ENCODE measurements at places on chromosomes 3 and 15.

DNA sequence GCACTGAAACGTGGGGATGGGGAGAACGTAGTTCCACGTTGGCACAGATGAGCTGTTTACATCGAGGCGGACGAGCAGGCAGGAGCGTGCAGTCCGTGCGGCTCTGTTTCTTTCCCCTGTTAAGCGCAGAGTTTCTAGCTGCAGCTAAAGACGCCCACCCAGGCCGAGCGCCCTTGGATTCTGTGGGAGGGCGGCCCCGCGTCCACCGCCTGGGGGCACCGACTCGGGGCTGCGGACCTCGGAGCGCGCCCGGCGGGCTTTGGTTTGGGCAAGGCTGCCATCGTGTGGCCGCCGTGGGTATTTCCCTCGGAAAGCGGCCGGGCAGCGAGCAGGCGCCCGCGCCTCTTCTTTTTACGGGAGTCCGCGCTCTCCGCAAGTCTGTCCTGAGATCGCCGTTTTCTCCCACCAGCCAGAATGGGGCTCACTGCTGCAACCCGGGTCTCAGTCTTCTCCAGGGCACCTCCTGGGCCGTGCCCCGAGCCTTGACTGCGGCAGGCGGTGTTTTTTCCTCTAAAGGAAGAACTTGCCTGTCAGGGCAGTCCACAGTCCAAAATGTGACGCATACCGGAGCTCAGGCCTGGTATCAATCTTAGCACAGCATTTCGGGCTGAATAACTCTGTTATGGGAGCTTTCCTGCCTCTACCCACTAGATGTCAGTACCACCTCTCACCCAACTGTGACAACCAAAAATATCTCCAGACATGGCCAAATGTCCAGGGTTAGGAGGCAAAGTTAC lies 219.9 kb upstream of the IGF1R start:
- DNase-seq = no peak

GRCh38 chr15:70583006-70583405 lies 180.4 kb downstream of the UACA start:
- no peak for DNase-seq

GRCh38 chr3:182597621-182598041 lies 195.7 kb upstream of the ATP11B start:
- DNase-seq = no peak

GRCh38 chr3:180252683-180253082 lies 215.9 kb upstream of the PEX5L start:
- peak; percentile 73 for DNase-seq

DNA sequence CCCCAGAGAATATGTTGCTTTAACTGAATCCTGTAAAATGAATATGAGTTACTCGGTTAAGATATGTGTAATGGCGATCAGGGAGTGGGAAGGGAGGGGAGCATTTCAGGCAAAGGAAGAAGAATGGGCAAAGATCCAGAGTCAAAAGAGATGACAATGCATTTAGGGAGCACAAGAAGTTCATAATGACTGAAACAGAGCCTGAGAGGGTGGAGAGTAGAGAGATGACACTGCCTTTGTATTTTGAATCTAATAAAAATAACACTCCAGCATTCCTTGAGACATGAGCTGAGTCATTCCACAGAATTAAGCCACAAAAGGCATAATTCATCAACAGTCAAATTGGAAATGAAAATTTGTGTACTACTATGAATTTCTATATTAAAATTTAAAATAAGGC lies 105.3 kb upstream of the PEX5L start:
- DNase-seq = no peak

- DNase-seq = no peak
Measured at GRCh38 chr3:48747706-48748105, 30.7 kb upstream of the IP6K2 start.

GRCh38 chr3:31948280-31948679 lies 32.8 kb downstream of the OSBPL10 start:
- DNase-seq = no peak

GRCh38 chr3:46984591-46985459 lies 5.4 kb downstream of the NBEAL2 start:
- DNase-seq = no peak

DNA sequence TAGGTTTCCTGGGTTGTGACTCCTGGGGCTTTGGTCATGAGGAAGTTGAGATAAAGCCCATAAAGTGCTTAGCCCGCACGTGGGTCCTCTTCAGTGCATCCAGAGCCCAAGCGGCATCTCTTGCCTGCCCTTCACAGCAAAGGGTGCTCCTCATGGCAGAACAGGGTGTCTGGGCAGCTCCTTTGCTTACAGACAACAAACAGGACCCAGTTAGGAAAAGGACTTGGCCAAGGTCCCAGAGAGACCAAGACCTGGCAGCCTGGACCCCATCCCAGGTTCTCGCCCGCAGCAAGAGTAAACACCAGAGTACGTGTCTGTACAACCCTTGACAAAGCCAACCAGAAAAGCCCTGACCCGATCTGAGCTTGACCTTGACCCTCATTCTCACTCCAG lies 27.0 kb downstream of the ALS2CL start:
- no peak for DNase-seq

DNA sequence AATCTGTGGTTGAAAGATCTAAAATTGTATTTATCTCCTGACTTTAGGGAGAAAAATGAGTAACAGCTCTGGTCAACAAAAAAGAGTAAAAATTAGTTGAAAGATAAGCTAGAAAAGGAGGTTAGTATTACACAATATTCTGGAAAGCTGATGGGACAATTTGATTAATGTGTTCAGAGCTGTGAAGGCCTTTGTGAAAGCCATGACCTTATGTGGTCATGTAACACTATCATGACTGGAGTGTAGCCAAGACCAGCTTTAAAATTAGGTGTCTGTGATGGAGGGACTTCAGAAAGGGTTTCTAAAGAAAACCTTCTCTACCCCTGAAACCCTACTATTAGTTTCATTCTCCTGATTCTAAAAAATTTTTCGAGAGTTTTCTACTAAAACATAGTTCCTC lies 127.2 kb downstream of the NFKBIZ start:
- no peak for DNase-seq

DNA sequence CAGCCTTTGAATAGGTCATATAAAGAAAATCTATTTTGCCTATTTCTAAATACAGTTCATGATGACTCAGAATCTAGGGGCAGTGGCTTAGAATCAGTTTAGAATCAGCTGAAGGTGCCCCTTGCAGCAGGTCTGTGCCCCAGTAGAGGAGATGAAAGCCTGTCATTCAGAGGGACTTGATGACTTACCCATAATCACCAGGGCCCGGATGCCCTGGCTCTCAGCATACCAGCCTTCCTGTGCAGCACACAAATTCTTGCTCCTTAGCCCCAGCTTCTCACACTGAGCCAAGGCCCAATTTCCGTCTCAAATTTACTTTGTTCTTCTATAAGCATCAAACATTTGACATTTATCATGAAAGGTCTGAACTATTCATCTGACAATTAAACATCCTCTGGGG lies 83.2 kb upstream of the EOMES start:
- DNase-seq = no peak

Measured in NCI-H2081 treated with DMSO at 0.1 percent for 48 hours (cell line).